ENCODE measurements at places on chromosomes 2 and 18.

- peak; percentile 94 for DNase-seq
Measured at GRCh38 chr2:172693037-172693436, 42.6 kb upstream of the RAPGEF4 start.

DNA sequence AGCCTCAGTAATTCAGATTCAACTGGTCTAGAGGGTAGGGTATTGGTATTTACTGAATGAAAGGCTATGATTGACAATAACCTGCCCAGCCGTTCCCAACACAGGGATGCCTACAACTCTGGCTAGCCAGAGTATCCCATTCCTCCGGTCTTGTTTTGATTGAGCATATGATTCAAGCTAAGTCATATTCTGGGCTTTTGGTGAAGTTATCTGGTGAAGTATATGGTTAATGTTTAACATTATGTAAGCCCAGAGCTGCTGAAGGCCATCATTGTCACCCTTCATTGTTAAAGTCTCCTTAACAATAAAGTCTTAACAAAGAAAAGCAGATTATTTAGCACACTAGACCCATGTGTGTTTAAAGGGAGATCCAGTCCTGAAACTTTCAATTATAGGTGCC lies 152.6 kb downstream of the EXOC6B start:
- no peak for DNase-seq

DNA sequence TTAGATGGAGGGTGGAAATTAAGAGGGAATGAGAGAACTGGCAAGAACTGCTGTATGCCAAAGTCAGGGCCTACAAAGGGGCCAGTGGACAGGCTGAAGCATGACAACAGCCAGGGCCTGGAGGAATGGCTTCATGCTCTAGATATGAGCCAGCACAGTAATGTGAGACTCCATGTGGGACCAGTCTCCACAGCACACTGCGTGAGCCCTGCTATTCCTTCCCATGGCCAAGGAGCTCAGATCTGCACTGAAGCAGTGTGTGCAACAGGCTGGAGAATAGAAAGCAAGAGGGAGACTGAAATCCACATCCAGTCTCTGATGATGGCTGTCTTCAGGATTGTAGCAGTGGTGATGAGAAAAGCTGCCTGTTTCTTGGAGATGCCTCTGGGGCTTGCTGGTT lies 162.8 kb downstream of the TPGS2 start:
- DNase-seq = no peak

- no peak for DNase-seq
Measured at GRCh38 chr2:166870346-166870745, 17.9 kb upstream of the XIRP2 start.

- DNase-seq = no peak
Measured at GRCh38 chr2:108967757-108968156, 21.3 kb downstream of the EDAR start.

DNA sequence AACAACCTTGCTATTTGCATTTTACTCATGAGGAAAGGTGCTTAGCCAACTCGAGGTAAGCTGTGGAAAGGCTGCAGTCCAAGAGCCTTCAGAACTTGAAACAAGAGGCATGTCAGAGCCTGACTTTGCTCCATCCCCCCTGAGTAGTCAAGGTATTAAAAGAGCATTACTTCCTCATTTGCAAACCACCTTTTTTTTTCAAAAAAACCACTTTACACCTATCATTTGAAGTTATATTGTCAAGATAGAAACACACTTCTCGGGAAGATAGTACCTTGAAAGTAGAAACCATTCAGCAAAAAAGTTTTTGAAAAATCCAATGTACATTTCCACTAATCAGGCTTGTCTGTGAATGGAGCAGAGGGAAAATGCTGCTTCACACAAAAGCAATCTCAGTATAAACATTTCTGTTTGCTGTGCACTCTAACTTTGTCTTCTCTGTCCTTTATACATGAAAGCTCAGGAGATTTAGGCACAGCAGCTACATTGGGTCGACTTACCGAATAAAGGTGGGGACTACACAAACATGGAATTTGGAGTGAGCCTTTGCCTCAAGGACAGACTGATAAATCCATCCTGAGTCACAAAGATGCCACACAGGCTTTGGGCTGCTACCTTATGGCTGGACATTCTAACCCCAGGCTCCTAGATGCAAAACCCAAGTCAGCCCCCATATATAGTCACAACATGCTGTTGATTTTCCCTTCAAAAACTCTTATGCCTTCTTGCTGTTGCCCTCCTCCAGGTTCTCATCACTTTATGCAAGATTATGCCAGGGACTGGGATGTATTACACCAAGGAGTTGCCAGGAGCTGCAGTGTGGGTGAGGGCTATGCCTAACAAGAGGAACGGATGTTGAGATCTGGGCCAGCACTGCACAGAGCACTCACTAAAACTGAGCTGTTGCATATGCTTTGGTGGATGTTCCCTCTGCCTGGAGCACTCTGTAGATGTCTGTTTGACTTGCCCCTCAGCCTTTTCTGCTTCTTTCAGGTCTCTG lies 41.4 kb upstream of the EML4 start:
- no peak for DNase-seq

DNA sequence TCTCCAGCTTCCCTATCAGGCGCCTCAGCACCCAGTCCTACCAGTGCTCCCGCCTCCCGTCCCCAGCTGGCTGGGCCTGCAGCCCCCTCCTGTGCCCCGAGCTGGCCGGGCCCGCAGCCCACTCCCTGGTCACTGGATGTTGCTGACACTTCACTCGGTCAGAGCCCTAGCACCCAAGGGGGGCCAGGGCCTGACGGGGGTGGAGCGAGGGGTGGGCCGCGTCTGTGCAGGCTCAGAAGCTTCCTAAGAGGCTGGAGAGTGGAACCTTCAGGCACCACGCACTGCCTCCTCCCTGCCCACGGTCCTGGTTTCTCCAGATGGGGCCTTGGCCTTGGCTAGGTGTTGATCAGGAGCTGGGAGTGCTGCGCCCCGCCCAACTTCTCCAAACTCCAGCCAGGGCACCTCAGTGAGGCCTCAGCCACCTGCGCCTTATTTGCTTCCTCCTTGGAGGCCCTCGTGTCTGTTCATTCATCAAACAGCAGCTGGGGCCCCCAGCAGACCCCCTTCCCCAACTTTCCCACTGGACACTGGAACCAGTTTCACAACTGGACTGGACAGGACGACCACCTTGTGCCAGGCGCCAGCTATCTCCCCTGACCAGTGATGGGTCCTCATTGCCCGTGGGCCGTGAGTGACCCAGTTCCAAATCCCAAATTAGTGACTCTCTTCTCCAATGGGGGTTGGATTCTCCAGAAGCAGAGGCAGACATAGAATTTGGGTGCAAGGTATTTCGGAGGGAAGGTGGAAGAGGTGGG lies 16.7 kb downstream of the CAPN10 start:
- no peak for DNase-seq

DNA sequence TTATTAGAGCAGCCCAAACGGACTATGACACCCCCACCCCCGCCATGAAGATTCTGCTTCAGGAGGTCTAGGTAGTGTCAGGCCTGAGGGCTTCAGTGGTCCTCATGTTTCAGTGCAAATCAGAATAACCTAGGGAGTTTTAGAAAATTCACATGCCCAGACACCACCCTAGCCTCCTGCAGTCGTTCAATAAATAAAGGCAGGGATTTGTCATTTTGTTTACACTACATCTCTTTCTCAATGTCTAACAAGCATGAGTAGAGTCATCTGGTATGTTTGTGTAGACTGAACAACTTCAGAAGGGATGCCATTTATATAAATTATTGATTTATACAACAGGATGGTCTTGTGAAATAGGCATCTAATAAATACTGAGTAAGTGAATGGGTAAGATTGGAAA lies 112.1 kb upstream of the SERPINE2 start:
- no peak for DNase-seq

DNA sequence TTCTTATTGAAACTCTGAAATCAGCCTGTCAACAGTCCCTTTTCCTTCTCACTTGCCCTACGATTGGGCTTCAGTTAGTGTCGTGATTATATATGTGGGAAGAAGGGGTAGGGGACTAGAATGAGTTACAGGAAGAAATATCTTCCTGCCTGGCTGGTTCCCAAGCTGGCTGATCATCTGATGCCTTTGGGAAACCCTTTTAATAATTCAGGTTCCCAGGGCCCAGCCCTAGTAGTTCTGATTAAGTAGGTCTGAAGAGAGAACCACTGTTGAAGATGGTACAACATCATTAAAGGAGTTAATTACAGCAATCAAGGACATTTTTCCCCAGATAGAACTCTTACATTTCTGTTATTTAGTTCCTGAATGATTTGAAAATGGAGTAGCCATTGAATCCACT lies 110.1 kb upstream of the EML6 start:
- no peak for DNase-seq

GRCh38 chr2:10087360-10087759 lies 7.1 kb upstream of the CYS1 start:
- no peak for DNase-seq

- no peak for DNase-seq
Measured at GRCh38 chr18:9619990-9620389, 5.6 kb upstream of the PPP4R1 start.

GRCh38 chr2:114089636-114090319 lies 199.9 kb downstream of the ACTR3 start:
- DNase-seq = peak; percentile 5

DNA sequence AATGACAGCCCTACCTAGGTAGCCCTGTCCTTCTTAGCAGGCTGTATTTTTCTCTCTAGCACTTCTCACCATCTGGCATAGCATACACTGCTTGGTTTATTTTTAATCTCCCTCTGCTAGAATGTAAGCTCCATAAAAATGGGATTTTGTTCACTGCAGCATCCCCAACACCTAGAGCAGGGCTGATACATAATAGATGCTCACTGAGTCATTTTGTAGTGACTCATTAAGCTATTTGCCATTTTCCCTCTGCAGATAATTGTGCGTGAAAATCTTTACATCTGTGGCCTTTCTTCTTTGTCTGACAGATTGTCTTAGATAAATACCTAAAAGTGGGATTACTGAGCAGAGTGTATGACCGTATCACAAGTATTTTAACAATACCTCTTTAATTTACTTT lies 82.5 kb downstream of the CERS6 start:
- DNase-seq = no peak

GRCh38 chr2:218168635-218169462 lies 2.1 kb upstream of the CXCR1 start:
- DNase-seq = peak; percentile 31

DNA sequence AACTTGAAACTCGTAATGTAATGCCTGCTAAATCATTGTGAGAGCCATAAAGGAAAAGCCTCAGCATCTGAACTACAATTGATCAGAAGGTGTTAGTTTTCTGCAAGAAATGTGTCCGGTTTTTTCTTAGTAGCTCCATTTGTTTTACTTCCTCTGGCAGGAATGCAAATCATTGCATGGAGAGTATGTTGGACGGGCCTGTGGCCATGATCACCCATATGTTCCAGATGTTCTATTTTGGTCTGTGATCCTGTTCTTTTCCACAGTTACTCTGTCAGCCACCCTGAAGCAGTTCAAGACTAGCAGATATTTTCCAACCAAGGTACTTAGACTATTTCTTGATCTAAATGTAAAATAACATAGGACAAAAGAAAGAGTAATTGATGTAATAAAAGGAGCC lies 126.6 kb downstream of the DPP4 start:
- DNase-seq = no peak

DNA sequence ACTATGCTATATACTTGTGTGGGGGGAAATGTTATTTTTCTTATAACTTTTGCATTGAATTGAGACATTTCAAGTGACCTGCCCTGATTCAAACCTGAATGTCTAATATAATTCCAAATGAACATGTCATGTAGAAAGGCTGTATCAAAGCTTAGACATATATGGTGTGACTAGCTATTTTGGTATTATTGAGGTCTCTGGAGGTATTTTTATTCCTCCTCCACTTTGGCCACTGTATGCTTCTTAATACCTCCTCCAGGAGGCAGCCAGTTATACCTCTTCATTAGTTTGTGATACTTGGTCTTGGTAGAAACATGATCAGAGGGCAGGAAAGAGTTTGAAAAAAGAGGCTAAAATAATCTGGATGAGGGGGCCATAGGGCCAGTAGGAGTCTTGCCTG lies 217.1 kb downstream of the TCF4 start:
- DNase-seq = no peak

DNA sequence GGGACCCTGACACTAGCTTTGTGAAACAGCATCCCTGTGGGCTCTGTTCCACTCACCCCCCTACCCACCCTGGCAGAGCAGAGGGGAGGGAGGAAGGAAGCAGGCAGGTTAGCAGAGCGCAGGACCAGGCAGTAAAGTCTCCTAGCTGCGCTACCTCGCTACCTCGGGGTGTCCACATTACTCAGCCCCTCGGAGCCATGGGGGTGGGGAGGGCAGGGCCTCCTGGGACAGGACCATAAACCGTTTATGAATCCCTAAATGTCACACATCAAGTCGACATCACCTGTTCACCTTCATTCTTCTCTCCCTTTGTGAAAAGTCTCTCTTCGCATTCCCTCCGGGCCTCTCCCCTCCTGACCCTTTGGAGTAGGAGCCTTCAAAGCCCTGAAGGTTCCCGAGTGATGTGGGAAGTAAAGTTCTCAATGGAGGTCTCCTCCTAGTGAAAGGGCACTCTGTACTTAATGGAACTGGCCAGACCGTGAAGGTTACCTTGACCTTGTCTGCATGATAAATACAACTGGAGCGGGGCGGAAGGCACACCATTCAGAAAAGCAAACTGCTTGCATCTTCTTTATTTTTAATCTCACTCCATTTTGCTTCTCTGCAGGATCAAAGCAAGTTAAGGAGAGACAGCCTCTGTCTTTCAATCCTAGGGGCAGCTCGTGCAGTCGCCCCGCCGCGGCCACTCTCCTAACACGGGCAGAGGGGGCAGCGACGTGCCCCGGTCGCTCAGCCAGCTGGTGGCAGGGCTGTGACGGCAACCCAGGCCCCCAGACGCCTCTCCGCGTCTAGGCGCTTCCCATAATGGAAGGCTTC lies 23.7 kb upstream of the SMAD7 start:
- DNase-seq = no peak

DNA sequence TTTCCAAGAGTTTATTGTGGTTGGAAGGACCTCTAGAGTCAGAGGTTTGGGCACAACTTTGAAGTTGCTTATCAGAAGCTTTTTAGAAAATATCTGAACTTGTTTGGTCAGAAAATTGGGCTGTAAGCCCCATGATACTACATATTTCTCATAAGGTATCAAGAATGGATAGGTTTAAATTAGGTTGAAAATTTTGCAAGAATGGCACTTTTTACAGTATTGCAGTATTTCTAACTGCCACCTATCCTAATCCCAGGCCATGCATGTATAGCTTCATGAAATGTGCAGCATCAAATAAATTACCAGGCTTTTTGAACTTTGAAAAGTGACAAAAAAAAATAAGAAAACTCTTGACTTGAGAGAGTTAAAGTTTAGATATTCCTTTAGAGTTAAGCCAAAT lies 367.2 kb downstream of the FIGN start:
- no peak for DNase-seq

- DNase-seq = peak; percentile 12
Measured at GRCh38 chr18:49273241-49273880, 187.1 kb downstream of the DYM start.

GRCh38 chr2:63719052-63719451 lies 122.6 kb upstream of the UGP2 start:
- DNase-seq = no peak

DNA sequence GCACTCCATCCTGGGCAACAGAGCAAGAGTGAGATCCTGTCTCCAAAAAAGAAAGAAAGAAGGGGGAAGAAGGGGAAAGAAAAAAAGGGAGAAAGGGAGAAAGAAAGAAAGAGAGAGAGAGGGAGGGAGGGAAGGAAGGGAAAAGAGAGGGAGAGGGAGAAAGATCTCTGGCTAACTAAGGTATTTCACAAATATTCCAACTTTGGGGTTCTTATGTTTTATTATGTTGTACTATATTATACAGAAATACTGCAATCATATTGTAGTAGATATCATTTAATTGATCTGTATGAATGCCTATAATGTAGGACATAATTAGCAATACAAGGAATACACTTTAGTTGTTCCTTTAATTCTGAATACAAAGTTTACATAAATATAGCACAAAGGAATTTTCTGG lies 70.1 kb upstream of the STAM2 start:
- DNase-seq = no peak

- DNase-seq = peak; percentile 51
Measured at GRCh38 chr2:44549856-44550255, 188.1 kb downstream of the CAMKMT start.

All from astrocyte of the hippocampus (primary cell).